ENCODE measurements at places on chromosomes 6 and 20.

DNA sequence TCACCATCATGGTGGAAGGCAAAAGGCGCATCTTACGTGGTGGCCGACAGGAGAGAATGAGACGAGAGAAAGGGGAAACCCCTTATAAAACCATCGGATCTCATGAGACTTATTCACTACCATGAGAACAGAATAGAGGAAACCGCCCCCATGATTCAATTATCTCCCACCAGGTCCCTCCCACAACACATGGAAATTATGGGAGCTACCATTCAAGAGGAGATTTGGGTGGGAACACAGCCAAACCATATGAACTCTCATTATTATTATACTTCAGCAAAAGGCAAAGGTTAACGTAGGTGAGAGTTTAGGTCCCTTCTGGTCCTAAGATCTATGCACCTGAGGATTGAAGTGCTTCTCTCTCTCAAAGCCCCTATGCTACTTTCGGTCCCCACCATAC lies 2.4 kb upstream of the PFDN4 start:
- DNase-seq, result no peak

DNA sequence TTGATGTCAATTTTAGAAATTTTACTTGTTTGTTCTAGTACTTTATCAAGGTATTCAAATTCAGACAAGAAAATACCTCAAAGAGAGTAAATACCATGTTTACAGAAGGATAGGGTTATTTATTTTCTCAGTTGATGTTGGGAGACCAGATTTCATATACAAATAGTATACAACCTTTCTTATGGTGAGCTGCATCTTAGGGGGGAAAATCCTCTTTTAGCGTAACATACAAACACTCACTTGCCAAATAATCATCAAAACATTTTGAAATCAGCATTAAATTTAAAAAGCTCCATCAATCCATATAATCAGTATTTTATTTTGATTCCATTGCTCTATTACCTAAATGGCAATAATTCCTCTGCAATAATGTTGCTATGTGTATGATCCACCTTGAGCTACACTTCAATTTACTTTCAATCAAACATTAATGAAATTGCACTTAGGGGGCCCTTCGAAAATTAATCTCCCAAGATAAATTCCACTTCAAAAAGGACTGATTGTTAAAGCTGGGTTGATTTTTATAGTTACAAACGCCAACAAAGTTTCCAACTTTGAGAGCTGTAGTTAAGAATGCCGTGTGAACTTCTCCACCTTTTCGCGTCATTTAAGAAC lies 2.2 kb downstream of the NKX2-4 start:
- DNase-seq, result no peak

DNA sequence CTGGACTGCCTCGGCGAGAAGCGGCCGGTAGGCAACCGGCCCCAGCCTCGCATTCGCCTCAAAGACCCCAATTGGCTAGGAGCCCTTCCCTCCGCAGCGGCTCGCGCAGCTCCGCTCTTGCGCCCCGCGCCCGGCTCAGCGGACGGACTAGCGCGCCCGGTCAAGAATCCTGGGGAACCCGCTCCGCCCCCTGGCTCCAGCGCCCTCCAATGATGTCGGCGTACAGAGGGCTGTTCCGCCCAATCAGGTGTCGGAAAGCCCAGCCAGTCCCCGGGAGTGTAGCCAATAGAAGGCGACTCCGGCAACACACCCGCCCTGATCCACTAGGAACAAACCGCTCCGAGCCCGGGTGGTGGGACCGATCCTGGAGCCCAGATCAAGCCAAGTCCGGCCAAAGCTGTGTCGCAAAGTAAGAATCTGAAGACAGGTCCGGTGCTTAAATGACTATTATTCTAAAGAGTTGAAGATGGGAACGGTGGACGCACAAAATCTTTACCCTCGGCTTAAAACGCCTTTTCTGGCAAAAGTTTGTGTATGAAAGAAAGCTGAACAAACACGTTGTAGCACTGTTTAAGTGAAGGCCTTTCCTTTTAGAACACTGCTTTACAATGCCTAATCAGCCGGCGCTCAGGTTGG lies 132.2 kb downstream of the OGFRL1 start:
- no peak for DNase-seq

GRCh38 chr6:35993150-35993549 lies 31.3 kb downstream of the SLC26A8 start:
- no peak for DNase-seq

DNA sequence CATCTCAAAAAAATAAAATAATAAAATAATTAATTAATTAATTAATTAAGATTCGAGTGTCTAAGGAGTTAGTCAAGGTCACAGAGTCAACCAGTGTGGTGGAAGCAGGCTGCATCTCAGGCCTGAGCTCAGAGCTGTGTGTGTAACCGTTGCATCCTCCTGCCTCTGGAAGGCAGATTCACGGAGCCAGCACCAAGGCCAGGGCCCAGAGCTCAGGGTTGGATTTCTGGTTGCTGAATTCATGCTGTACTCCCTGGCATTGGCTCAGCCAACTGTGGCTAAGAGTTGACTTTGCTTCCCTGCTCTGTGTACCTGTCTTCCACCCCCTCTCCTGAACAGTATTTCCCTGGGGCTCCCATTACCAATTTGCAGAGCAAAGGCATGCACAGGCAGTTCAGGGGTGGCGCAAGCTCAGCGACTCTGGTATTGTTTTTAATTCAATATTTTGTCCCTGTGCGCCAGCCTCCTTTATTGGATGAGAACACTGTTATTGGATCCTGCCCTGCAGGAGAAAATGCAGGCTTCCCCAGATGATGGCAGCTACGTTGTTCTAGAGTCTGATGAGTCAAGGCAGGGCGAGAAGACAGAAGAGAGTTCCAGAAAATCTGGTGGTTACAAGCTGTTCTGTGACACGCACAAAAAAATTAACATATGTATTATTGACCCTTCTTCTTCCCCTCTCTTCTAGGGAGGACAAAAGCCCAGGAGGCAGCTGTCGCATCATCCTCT lies 12.3 kb upstream of the CTNNBL1 start:
- no peak for DNase-seq

- no peak for DNase-seq
Measured at GRCh38 chr20:41074441-41074840, 45.8 kb downstream of the TOP1 start.

- no peak for DNase-seq
Measured at GRCh38 chr6:80442366-80442765, 335.9 kb downstream of the BCKDHB start.

GRCh38 chr6:56757588-56757984 lies 114.9 kb upstream of the DST start:
- no peak for DNase-seq

DNA sequence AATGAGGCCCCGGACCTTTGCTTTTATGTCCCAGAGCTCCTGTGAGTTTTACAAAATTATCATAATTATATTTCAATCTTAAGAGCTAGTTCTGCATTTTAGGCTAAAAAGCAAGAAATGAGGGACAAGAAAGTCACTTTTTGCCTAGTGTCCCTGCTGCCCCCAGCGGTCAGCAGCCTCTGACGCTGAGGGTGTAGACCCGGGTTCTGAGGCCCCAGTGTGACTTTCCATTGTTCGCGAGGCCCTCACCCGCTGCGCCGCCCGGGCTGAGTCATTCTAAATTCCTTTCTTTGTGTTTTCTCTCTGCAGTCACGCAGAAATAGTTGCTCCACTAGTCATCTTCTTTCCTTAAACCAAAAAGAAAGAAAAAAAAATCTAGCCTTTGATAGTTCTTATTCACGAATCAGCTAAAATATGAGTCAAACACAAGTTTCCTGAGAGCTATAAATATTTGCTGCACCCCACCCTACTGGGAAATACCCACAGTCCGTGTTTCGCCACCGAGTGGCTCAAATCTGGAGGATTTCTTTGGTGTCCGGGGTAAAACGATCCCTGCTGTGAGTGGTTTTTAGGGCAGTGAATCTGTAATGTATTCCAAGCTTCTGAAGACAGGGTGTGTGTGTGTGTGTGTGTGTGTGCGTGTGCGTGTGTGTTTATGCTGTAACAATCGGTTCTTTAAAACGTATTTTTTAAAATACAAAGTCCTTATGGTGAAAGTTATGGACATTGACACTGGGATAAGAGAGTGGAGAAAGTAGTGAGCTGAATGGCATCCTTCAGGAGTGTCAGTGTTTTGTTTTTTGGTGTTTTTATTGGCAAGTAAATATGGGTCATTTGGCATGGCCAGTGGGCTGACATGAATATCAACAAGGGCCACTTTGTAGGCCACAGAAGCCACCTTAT lies 59.7 kb upstream of the EEF1A1 start:
- no peak for DNase-seq

DNA sequence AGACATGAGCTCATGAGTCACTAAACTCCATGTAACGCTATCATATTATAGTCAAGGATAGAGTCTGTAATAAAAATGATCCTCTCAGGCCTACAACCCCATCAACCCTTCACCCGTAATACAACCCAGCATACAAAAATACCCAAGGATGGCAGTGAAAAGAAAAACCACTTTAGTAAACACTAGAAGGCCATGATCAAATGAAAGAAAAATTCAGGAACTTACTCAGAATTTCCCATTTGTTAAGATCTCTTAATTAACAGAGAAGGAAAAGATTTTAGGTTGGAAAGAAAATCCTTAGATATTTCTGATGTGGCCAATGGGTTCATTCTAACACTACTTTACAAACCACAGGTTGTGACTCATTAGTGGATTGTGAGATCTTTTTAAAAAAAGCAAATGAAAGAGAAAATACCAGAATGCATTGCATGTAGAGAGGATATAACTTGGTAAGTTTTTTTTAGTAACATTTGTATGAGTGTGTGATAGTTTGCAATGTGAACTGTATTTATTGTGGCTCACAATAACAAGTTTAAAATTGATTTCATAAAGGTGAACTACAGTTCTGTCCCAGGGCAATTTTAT lies 8.0 kb upstream of the UBE2J1 start:
- no peak for DNase-seq

DNA sequence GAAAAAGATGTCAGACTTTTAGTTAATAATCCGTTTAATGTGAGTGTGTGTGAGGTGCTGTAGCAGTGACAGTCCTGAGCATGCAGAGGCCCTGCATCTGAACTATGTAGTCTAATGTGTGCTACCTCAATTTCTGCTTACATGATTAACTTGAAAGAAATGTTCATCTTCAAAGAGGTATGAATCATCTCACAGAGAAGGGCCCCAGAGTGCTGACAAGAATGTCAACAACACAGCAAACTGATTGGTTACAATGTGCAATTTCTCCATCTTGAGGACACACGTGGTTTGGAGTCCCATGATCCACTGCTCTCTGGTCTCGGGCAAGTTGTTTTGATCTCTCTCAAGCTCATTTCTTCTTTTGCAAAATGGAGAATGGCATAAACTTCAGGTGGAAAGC lies 61.7 kb upstream of the EMILIN3 start:
- no peak for DNase-seq

DNA sequence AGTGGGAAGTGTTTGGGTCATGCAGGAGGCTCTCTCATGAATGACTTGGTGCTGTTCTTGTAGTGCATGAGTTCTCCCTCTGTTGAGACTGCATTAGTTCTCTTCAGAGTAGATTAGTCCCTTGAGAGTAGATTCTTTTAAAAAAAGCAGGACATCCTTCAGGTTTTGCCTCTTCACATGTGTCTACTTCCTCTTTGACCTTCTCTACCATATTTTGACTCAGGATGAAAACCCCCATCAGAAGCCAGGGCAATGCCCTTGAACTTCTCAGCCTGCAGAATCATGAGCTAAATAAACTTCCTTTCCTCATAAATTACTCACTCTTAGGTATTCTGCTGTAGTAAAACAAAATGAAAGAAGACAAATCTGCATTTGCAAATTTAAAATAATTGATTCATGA lies 170.3 kb downstream of the CD109 start:
- no peak for DNase-seq

DNA sequence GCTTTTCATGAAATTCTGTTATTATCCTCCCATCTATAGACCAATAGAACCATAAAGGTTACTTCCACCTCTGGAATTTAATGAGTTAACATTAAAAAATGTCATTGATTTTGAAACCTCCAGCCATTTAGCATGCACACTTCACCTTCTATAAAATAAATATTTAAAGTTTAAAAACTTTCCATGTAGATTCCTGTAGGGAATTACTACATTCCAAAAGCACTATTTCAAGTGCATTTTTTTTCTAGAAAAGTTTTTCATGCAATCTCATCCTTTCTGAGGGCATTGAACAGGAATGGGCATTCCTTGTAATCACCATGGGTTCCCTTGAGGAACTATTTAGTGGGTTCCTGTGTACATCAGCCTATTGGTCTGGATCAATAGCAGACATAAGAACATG lies 253.8 kb upstream of the RIN2 start:
- DNase-seq, result no peak

- no peak for DNase-seq
Measured at GRCh38 chr20:8118039-8118438, 14.0 kb upstream of the PLCB1 start.

GRCh38 chr20:62181808-62182207 lies 1.0 kb upstream of the MTG2 start:
- no peak for DNase-seq

DNA sequence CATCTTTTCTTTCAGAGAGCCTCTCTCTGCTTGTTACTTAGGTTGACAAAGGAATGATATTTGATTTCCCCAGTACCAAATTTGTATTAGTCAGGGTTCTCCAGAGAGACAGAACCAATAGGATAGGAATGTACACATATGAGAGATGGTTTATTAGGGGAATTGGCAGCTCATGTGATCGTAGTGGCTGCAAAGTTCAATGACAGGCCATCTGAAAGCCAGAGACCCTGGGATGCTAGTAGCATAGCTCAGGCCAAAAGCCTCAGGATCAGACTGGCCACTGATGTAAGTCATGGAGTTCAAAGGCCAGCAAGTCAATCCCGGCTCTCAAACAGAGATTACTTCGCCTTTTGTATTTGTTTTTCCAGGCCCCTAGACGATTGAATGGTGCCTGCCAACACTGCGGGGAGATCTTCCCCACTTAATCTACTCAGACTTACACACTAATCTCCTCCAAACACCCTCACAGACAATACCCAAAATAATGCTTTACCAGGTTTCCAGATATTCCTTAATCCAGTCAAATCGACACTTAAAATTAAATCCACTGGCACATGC lies 215.5 kb downstream of the ALDH8A1 start:
- DNase-seq, result no peak

DNA sequence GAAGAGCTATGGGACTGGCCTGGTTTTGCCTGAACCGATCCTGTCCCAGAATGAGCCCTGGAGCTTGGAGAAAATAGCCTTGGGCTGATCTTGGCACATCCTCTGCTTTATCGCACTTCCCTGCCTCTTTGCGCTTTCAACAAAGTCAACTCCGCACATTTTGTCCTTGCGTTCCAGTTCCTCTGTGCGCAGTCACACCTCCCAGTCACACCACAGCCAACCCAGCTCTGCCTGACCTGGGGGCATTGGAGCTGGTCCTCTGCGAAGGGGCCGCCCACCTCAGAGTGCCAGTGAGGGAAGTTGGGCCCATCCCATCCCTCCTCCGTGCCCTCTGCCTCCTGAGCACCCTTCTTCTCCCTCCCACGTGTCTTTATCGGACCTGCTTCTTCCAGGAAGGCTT lies 16.9 kb upstream of the UQCC2 start:
- DNase-seq, result no peak

- no peak for DNase-seq
Measured at GRCh38 chr20:12815231-12815768, 193.5 kb upstream of the SPTLC3 start.

GRCh38 chr6:110329348-110329713 lies 28.8 kb downstream of the METTL24 start:
- DNase-seq, result no peak

GRCh38 chr20:36830791-36831691 lies 44.9 kb upstream of the TLDC2 start:
- DNase-seq, result no peak

GRCh38 chr6:148720406-148720805 lies 26.4 kb upstream of the UST start:
- no peak for DNase-seq

Data from D721Med (cell line).